IMR-90 (cell line): ENCODE measurements at places on chromosomes 1 and 21.

DNA sequence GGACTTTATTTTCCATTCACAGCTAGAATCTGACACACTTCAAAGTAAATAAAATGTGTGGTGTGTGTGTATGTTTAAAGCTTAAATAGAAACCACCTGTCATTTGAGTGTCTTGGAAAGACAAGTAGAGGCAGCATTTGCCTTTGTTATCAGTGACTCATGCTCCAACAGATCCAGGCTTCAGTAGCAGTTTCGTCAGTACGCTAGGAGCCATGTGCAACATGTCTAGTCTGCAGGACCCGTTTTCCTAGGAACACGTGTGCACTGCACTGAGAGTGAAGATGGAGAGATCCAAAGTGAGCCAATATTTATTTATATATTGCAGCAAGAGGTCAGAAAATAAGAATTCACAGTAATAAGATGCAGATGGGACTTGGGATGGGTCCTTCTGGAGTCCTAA is 41.8 kb downstream of the SGIP1 start:
- DNase-seq: peak; percentile 99

- DNase-seq: no peak
Observed at GRCh38 chr1:22616571-22616970, 19.9 kb upstream of the C1QA start.

DNA sequence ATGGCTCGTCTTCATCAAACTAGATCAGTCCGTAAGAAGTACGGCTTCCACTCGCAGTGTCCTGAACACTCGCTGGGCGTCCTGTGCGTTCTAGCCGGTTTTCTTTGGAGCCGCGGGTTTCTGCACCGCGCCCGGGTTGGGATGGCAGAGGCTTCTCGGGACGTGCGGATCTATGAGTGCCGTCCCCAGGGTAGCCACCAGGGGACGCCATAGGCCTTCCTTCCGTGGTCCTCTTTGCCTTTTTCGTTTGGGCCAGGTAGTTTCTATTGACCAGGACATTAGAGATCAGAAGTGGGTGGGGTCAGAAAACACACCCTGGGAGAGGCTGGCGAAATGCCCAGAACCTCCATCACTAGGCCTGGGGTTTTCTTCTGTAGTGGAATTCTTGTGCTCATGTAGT is 273.8 kb downstream of the FAM72C start:
- DNase-seq: no peak

DNA sequence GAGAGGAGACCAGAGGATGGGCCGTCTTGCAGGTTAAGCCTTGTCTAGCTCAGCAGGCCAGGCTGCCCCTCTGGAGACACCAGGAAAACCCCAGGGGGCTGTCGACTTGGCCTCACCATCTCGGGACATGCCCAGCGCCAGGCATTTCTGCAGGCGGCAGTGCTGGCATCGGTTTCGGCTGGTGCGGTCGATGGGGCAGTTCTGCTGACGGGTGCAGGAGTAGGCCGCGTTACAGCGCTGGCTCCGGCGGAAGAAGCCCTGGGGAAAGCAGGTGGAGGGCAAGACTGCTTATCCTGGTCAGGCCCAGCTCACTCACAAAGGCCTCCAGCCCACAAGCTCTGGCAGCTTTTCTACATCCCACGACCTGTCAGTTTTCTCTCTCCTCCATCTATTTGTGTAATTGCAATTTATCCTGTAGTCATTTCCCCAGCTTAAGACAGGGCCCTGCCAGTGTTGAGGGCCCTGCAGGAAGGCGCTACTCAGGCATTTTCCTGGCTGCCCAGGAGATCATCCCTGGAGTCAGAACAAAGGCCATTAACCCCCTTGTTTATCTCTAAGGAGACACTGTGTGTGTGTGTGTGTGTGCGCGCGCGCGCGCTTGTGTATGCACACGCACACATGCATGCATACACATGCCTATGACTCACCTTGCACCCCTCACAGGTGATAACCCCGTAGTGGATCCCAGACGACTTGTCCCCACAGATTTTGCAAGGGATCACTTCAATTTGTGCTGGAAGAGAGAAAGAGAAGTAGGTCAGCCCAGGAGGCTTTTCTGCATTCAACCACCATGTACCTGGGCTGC is 11.5 kb upstream of the LINGO4 start:
- no peak for DNase-seq

DNA sequence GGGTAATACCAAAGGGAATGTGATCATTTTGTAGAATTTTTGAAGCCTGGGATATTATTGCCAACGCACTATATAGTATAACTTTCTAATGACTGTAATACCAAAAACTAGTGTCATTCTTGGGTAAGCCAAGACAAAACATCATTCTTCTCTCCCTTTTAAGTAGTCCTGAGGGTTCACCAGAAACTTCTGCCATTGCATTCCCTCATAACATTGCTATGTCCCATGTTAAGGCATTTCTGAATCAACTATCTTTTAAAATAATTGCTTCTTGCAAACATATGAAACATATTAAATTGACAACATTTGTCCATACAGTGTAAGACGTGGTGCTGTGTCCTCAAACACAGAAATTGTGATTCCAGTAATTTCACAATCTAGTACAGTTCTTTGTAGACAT is 29.9 kb upstream of the C1orf21 start:
- DNase-seq: no peak

DNA sequence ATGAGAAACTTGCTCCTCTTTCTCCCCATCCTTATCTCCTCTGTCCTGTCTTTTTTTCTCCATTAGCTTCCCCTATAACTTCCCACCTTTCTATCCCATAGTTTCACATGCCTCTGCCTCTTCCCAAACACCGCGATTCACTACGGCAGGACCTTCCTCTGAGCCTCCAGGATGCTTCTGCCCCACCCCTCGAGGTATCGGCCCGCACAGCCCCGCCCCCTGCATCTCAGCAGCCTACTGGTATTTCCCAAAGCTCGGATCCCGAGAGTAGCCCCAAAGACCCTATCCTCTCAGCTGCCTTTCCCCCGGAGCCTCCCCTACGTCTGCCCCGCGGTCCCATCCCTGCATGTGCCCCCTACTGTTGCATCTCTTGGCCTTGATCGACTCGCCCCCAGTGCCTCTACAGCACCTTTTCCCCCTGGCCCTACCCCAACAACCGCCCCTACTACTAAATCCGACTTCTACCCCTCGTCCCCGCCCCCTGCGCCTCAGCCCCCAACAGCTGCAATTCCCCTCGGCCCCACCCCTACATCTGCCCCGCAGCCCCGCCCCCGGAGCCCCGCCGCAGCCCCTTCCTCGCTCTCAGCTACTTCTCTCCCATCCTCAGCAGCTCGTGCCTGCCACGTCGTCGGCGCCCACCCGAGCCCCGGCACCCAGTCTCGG is 512 bp downstream of the PIAS3 start:
- peak; percentile 19 for DNase-seq

DNA sequence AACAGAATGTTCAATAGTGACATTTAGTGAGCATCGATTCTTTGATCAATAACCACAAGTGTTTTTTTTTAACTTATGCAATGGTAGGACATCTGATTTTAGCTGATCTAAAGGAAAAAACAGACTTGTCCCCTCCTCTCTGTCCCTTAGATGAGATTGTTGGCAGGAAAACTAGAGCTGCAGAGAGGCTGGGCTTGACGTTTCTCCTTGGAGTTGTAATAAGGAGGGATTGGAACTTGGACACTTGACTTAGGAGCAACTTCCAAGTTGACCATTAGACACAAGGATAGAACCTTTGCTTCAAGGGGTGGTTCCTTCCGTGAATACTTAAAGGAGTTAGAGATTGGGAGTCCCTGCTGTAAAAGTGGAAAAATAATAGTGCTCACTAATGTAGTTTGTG is 49.9 kb downstream of the KAZN start:
- DNase-seq: no peak

DNA sequence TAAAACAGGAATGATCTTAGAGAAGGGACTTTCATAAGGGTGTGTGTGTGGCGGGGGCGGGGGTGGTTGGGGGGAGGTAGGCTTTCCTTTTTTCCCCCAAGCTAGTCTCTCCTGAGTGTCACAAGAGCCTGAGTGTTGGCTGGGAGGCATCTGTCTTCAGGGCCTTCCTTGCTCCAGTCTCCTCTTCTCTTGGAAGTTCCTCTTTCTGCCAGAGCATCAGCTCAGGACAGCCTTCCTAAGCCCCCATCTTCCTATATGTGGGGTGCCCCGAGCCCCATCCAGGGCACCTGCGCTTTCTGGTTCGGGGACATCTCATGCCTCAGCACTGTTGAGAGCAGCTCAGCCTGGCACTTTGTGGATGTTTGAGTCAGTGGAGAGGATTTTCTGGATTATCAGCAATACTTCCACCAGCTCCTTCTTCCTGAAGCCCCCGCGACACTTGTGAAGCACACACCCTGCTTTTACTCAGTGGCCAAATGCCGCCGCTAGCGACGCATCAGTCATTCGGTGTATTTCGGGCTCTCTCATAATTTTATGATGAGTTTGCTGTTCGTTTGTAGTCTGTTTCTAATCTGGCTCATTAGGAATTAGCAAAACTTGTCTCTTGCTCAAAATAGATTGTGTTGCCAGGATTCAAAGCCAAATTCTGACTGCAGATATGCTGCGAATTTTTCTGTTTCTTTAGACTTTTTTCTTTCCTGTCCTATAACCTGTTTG is 61.7 kb downstream of the GALNT2 start:
- no peak for DNase-seq

- DNase-seq: no peak
Observed at GRCh38 chr1:237012788-237013383, 8.6 kb upstream of the MT1HL1 start.

DNA sequence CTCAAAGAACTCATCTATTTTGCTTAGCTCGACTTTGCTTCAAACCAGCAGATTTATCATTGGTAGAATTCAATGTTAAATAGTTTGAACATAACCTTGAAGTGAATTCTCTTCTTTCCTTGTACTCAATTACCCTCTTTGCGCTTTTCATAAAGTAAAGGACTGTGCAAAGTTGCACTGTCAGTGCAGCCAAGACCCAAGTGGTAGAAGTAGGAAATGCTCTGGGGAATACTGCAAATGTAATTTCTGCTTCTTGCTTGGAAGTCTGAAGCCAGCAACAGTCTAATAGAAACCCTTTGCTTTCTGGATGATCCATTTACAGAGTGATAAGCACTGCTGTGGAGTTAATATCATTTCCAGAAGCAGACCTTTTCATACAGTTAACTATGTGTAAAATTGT is 936.7 kb upstream of the TMPRSS15 start:
- no peak for DNase-seq

GRCh38 chr1:10639011-10639774 is 157.3 kb downstream of the CASZ1 start:
- DNase-seq: no peak

DNA sequence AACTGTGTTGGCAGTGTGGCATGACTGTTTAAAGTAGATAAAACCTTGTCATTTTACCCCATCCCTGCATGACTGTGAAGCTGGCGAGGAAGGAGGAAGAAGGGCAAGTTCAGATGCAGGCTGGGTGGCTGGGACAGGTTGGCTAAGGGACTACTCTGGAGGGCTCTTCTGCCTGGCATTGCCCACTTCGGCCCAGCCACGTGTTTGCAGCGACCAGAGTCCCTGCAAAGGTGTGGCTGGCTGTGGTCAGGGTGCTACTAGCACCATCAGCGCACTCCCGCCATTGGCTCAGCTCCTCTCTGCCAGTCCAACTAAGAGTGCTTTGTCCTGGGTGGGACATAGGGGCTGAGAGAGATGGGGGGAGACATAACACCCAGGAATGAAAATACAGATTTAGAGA is 7.2 kb downstream of the C1orf115 start:
- no peak for DNase-seq

DNA sequence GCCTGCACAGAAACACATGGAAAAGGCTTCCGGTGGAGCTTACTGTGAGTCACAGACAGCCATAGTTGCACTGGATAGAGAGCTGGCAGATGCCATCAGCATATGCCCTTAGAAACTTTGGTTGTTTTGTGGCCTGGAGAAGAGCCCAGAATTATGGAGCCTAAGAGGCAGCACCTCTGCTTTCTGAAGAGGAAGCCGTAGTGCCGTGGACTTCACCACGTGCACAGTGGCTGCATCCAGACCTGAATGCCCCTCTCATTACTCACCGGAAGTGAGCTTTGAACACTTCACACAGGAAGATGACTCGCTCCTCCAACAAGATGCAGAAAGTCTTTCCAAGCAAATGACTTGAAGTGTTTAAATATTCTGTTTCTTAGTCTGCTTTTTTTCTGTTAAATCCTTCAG is 28.4 kb downstream of the JUN start:
- peak; percentile 100 for DNase-seq

DNA sequence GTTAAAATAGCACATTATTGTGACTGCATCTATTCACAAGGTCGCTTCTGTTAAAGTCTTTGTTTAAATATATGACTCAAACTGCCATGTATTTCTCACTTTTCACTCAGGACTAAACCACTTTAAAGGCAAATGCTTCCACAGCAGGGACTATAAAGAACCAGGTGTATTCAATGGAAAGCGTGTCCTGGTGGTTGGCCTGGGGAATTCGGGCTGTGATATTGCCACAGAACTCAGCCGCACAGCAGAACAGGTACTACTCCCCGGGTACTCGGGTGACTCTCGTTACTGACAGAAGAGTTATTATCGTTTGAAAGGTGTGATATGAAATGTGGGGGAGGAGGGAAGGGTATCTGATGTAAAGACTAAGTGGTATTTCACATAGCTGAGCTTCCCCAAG is 17.3 kb downstream of the FMO3 start:
- DNase-seq: no peak

- no peak for DNase-seq
Observed at GRCh38 chr1:100773444-100773843, 53.9 kb downstream of the VCAM1 start.

DNA sequence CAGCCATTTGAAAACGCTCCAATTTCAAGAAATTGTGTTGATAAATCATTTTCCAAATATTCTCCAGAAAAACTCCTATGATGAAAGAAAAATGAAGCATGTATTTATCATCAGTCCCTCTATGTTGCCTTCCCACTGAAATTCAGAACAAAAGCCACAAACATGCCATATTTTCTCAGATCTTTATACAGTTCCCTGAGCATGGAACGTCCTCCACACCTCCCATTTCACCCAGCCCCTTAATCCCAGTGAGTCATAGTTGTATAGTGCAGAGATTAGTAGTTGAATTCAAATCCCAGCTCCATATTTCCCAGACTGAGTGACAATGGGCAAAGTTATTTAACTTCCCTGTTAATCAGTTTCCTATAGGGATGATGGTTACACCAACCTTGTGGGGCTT is 20.6 kb upstream of the NPL start:
- DNase-seq: no peak

- DNase-seq: peak; percentile 97
Observed at GRCh38 chr1:209784265-209785169, at the start of gene C1orf74. TSS of gene C1orf74 (minus strand) at chr1:209784559. CDS start at chr1:209783634, 925 bp downstream.

DNA sequence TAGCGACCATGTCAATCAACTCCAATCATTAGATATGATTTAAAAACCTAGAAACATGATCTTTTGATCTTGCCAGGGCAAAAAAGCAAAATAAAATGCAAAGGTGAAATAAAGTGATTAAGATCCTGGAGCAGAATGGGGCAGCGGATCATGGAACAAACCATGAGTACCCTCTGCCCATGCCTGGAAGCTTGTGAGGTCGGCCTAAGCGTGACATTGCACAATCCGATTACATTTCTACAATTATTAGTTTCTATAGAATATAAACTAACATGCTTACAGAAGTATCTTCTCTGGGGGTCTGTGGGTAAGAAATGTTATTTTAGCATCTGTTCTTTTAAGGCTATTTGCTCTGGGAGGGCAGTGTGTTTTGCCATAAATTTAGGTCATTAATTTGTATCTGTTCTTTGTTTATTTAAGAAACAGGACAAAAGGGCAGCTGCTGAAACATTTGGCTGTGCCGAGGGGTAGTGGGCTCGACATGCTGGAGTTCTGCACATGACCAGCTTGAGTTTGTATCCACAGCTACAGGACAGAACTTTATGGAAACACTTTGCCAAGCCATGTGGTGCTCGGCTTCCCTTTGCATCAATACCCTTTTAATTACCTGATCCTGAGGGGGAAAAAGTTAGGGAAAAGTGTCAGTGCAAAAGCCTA is 55.9 kb downstream of the ZBTB18 start:
- DNase-seq: no peak
